ENCODE measurements at places on chromosomes 12 and 14. TPM values are rescaled to one million over a fixed set of nuclear protein-coding genes. Genes with fewer than 3 reads are reported as not detected.

The MYF6 gene
- total RNA-seq: not detected

The TNFRSF1A gene
- 62.7 TPM for total RNA-seq

The CLEC4D gene
- not detected for total RNA-seq

The ESYT1 gene
- 196 TPM for total RNA-seq

The NUDT14 gene
- 8.5 TPM for total RNA-seq

The C14orf180 gene
- not detected for total RNA-seq

The FITM1 gene
- 0.31 TPM for total RNA-seq

The WNT5B gene
- total RNA-seq: not detected

The INHBC gene
- total RNA-seq: not detected

The SOX5 gene
- not detected for total RNA-seq

The INHBE gene
- 1.1 TPM for total RNA-seq

The ITFG2 gene
- total RNA-seq: 29.0 TPM

The PYGL gene
- 1.0 TPM for total RNA-seq

The PDZRN4 gene
- not detected for total RNA-seq

The ART4 gene
- total RNA-seq: not detected

The STYK1 gene
- total RNA-seq: 1.2 TPM

The SDR9C7 gene
- not detected for total RNA-seq

The RNASE3 gene
- total RNA-seq: not detected

The YARS2 gene
- 28.6 TPM for total RNA-seq

The CKAP4 gene
- total RNA-seq: 14.2 TPM

The FAM222A gene
- total RNA-seq: 2.1 TPM

The ADAM20 gene
- 0.08 TPM for total RNA-seq

The EPYC gene
- not detected for total RNA-seq

The E2F7 gene
- total RNA-seq: 7.9 TPM

The CLEC7A gene
- total RNA-seq: not detected

The SIRT4 gene
- 2.5 TPM for total RNA-seq

The CFAP73 gene
- 0.38 TPM for total RNA-seq

The GPR84 gene
- total RNA-seq: 0.31 TPM

The ERGIC2 gene
- total RNA-seq: 137 TPM

The OR6C2 gene
- total RNA-seq: not detected

The LRTM2 gene
- total RNA-seq: not detected

The GNG2 gene
- 110 TPM for total RNA-seq

The CISTR gene
- total RNA-seq: not detected

The KLRC2 gene
- total RNA-seq: 6.3 TPM

The PAX9 gene
- not detected for total RNA-seq

The TEP1 gene
- 31.6 TPM for total RNA-seq

The LMNTD1 gene
- total RNA-seq: not detected

The ZC2HC1C gene
- 2.2 TPM for total RNA-seq

The AHNAK2 gene
- total RNA-seq: not detected

The WBP11 gene
- 159 TPM for total RNA-seq

The PLEKHG3 gene
- total RNA-seq: 4.5 TPM

The NPFF gene
- not detected for total RNA-seq

The ALX1 gene
- not detected for total RNA-seq

The PZP gene
- total RNA-seq: not detected

The TAS2R7 gene
- not detected for total RNA-seq

Measured in activated CD8-positive, alpha-beta memory T cell treated with anti-CD3 and anti-CD28 coated beads for 36 hours (primary cell).